ENCODE measurements at places on chromosomes 11 and 22. TPM values are rescaled to one million over a fixed set of nuclear protein-coding genes. Genes with fewer than 3 reads are reported as not detected.

GRCh38 chr11:72239313-72239848 is 4.6 kb downstream of the PHOX2A start:
- no peak for DNase-seq

- peak; percentile 4 for DNase-seq
Measured at GRCh38 chr11:73072935-73073481, 69.1 kb downstream of the FCHSD2 start.

Gene ACCS
- 9.1 TPM for total RNA-seq

DNA sequence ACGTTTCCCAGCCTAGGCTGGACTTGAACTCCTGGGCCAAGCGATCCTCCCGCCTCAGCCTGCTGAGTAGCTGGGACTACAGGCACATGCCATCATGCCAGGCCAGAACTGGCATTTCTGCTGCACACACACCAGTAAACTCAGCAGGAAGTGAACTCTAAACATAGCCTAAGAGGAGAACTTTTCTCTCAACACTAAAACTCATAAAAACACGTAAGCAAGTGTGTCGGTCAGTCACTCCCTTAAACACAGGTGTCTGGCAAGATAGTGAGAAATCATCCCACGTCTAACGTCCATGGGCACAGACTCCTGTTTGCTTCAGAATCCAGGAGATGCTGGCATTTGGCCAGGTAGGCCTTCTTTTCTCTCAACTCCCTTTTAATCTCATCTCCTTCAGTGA is 104.8 kb downstream of the RPL27A start:
- DNase-seq, result no peak

Gene PLET1
- not detected for total RNA-seq

Gene LRRN4CL
- total RNA-seq, result 0.51 TPM

Gene VSTM5
- 0.13 TPM for total RNA-seq

DNA sequence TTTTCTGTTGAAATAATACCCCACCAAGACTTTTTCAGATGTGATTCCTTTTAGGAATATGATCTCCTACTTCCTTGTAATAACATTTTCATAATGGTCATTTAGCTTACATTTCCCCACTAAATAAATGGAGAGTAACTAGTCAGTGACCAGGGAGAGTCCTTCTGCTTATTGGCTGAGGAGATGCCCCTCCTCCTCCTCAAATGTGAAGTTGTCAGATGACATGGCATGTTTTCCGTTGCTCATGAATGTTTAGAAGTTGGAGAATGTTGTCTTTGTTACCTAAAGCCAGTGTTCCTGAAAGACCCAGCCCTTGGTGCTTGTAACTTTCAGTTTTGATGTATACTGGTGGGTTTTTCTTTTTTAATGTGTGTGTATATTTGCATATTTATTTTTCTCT is 38.2 kb downstream of the CSRP3 start:
- no peak for DNase-seq

Gene POTEH
- total RNA-seq, result not detected

DNA sequence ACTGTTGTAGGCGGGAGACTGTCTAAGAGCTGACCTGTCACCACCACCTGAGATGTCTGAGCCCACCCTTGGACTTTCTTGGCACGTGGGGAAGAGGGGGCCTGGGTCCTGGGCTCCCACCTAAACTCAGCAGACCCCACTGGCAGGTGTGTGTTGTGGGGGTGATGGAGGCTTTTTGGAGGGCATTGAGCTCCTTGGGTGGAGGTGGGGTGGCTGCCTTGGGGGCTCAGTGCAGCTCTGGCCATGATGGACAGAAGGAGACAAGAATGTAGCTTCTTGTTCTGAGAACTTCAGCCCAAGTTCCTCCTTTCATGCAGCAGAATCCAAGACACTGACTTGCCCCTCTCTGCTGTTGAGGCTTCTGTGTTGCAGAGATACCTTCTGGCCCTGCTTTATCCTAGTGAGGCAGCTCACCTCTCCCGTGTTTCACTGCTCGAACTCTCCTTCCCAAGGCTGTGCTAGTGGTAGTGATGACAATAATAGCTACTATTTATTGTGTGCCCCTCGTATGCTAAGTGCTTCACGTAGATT is 116.6 kb upstream of the OR4B1 start:
- DNase-seq, result no peak

DNA sequence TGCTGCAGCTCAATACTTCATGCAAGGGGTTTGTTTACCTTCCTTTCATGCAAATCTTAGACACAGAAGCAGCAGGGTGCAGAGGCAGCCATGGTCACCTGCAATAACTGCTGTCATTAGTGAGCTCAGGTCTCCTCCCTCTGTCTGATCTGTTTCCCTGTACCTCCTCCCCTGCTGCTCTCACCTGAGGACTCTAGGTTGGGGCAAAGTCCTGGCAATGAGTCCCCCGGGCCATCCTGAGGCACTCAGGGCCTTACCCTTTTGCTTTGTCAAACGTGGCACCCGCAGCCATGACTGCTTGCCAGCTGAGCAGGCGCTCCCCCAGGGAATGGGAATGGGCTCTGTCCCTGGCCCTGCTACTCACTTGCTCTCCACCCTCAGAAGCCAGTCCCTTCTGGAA is 3.9 kb downstream of the LRRC10B start:
- DNase-seq, result no peak

DNA sequence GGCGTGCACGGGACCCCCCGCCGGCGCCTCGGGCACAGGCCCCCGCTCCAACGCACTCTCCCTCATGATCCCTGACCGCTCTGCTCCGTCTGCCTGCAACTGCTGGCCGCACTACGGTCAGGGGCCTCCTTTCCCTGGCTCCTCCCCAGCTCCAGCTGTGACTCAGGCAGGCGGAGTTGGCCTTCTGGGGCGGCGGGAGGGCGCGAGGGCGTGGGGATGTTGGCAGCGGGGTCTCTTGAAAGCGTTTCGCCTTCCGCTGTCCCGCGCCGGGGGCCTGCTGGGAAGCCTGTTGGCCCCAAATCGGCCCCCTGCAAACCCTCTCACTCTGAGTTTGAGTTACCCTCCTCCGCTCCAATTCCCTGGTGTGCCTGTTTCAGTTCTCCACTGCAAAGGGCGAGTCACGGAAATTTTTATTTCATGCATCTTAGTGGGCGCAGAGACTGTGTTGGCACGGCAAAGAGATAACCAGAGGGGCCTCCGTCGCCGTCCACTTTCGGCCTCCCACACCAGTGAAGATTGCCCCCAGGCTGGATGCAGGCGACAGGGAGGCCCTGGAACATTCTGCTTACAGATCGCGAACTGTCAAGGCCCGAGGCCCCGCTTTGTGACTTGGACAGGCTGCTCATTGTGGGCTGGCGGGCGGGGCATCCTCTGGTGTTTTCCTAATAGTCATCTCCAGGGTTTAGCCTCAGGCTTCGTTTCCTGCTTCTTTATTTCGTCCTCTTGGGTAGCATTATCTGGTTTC is at the start of gene CAVIN3:
Gene CAVIN3, minus strand, starts transcription at position 91 of the 745 bp plus-strand sequence. Its CDS starts 25 bp downstream, at position 66.
- no peak for DNase-seq

Gene UPK2
- total RNA-seq, result not detected

DNA sequence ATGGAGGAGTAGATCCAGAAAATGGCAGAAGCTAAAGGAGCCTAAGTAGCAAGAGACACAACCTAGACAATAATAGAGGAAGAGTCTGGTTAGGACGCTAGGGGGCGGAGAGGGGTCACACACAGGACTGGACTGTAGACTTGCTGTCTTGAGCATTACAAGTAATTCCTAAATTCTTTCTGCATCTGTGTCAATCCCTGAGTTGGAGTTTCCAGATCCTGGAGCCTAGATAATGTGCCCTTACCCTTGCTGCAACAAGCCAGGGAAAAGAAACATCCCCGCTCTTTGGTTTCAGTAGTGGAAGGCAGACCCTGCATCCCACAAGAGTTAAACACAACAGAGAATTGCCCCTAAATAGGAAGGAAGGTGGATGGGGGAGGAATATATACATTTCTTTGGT is 14.9 kb upstream of the CCDC73 start:
- DNase-seq, result peak; percentile 37

Gene BIRC3
- 1.7 TPM for total RNA-seq

DNA sequence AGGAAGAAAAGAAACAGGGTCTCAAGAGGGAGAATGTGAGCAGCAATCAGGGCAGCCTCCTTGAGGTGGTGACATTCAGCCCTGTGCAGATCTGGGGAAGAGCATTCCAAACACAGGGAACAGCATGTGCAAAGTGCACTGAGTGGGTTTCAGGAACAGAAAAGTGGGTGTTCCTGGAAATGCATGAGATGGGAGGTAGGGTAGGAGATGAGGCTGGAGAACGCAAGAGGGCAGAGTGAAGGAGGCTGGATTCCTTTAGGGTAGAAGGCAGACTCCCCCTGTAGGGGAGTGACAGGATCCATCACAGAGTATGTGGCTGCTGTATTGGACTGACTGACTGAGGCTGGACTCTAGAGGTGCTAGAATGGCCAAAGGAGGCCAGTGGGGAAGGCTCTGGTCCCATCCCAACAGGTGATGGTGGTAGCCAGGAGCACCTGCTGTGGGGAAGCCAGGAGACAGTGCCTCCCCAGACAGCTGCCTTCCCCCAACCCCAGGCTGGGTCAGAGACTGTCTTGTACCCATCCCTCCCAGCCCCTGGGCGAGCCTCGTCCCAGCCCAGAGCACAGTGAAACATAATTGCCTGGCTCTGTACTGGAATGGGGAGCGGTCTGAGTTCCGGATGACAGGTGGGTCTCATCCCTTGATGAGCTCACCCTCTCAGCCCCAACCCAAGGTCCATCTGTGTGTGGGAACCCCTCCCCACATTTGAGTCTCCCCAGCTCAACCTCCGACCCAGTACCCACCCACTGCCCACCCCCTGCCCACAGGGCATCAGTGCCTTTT is 419.4 kb downstream of the MN1 start:
- no peak for DNase-seq

DNA sequence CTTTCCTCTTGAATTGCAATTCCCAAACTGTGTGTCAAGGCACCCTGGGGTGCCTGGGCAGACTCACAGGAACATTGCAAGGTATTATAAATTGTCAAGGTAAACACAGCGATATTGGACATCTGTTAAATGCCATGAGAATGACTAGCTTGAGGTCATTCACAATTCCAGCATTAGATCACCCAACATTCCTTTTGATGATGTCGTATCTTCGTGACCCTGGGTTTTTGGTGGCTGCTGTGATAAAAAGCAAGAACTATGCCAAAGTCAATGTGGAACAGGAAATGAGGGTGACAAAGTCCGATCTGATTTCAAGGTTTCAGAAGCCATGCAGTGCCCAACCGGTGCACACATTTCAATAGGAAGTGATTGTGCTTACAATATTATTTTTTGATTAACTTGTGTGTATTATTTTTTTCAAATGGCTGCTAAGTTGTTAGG is 458.4 kb downstream of the MIAT start:
- DNase-seq, result peak; percentile 62

Gene POU2AF3
- total RNA-seq, result not detected

- DNase-seq, result no peak
Measured at GRCh38 chr11:13705710-13706109, 37.2 kb downstream of the FAR1 start.

Gene VPREB1
- not detected for total RNA-seq

Gene ART5
- total RNA-seq, result not detected

DNA sequence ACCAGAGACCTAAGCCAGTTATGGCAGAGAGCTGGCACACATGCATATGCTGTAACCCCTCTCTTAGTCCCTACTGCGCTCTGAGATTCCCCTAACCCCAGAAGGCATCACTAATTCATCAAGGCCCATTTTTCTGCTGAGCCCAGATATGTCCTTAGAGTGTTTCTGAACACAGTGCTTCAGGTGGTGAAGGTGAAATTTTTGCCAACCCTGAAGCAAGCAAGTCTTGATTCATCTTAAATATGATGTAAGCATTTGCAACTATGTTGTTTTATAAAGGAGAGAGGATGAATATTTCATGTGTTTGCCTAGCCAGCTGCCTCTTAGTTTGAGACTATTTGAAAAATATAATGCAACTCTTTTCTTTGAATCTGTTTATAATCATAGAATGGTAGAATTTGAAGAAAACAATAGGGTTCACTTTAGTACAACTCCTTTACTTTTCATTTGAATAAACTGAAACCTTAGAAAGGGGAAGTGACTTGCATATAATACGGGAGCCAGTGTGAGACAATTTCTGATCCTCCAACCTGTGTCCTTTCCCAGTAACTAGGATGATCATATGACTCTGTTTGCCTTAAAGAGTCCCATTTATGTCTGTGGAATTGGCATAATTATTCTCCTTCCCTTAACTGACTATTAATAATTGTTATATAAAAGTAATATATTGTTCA is 194.3 kb upstream of the MTNR1B start:
- DNase-seq, result no peak

DNA sequence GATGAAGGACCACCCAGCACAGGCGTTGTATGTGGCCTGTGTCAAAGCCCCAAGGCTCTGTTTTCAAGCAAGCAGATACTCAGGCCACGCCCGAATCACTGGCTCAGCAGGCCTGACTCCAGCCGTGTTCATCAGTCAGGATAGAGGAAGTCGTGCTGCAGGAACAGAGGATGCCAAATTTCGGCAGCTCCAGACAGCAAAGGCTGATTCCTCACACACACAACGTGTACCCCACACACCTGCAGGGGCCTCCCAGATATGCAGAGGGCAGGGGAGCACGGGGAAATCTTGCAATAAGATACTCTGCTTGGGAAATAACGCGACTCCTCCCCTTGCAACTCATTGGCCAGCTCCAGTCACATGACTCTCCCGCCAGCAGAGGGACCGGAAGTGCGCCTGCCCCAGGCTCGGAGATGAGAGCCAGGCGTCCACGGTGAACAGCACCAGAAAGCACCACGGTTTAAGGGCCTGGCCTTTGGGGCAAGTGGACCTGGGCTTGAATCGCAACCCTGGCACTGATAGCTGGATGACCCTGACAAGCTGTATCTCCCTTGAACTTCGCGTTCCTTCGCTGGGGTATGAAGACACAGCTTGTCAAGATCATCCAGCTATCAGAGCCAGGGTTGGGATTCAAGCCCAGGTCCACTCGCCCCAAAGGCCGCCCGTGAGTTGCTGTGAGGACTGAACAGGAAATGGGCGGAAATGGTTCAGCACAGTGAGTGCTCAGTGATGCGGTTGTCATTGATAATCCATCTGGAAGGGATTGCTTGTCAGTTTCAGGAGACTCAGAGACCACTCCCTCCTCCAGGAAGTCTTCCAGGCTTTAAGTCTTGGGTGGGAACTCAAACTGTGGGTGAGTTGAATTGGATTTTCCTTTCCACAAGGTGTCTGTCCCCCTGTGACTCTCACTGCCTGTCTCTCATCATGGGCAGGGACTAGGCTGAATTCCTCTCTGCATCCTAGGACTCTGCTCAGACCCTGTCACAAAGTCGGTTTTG is 88.5 kb downstream of the MYEOV start:
- peak; percentile 45 for DNase-seq

DNA sequence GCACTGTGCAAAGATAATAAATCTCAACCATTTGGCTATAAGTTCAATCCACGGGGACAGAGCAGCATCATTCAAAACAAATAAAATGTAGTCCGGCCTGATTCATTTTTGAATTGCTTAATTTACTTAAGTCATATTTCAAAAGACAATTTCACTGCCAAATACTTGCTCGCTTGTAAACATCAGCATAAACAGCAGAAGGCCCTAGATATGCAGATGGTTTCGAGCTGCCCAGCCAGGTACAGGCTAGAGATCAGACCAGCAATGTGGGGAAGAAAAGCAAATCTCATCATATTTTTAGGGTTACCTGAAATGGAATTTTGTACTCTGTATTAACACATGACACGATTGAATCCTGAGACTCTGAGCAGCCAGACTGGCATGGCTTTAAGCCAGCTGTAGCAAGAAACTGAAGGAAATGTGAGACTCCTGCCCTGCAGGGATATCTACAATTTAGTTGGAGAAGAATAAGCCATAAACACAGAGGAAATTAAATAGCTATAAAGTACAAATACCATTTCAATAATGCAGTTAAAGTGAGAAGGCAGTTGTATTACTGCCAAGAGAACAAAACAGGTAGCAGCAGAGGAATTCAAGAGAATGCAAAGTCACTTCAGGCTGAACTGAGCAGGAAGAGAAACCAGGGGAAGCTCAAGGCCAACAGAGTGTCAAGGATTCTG is 440.3 kb downstream of the ETS1 start:
- DNase-seq, result no peak

GRCh38 chr11:100555931-100556330 is 131.2 kb upstream of the ARHGAP42 start:
- DNase-seq, result no peak

Gene SLC22A6
- not detected for total RNA-seq

Gene OR52N4
- total RNA-seq, result not detected

All from dermis microvascular lymphatic vessel endothelial cell (primary cell).